Fibroblast of mammary gland (primary cell): ENCODE measurements at places on chromosomes 1 and 21.

DNA sequence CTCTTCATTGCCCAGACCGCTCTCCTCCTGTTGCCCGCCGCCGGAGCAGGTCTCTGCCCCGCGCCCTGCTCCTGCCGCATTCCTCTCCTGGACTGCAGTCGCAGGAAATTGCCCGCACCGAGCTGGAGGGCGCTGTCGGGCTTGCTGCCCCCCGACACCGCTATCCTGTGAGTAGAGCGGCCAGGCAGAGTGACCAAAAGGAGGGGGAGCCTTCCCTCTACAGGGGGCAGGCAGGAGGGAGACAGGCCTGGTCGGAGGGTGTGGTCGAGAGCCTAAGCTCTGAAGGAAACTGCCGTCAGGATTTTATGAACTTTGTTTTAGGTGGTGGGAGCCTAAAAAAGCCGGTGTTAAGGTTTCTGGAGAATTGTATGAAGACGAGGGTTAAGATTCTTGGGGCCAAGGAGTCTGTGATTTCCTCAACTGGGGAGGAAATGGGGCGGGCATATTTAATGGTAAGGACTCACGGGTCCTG is 517 bp downstream of the LRIG2 start:
- DNase-seq = peak; percentile 60

- DNase-seq = no peak
Observed at GRCh38 chr1:60745484-60745883, 336.9 kb upstream of the NFIA start.

GRCh38 chr1:11364170-11364569 is 91.2 kb downstream of the UBIAD1 start:
- DNase-seq = no peak

DNA sequence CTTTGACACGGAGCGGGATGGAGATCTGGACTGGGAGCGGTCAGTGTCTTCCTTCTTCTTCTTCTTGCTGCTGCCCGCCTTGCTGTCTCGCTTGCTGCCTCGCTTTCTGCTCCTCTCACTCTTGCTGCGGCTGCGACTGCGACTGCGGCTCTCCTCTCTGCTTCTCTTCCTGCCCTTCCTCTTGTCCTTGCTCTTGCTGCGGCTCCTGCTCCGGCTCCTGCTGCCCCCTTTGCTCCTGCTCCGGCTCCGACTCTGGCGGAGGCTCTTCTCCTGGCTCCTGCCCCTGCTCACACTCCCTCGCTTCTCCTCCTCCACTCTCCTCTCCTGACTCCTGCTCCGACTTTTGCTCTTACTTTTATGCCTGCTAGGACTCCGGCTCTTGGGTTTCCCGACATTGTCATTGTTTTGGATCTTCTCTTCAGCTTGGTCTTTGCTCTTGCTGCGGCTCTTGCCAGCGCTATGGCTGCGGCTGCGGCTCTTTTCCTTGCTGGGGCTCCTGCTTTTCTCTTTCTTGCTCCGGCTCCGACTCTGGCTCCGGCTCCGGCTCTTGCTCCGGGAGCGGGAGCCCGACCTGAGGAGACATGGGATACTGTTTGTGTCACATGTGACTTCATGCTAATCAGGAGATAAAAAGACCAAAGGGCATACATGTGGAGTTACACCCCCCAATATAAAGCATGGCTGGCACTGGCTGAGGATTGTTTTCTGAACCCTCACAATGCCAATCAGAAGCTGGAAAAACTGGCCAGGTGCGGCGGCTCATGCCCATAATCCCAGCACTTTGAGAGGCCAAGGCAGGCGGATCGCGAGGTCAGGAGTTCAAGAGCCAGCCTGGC is 25.2 kb upstream of the TMEM200B start:
- DNase-seq = peak; percentile 16

- DNase-seq = no peak
Observed at GRCh38 chr1:5311634-5312292, 657.4 kb downstream of the AJAP1 start.

DNA sequence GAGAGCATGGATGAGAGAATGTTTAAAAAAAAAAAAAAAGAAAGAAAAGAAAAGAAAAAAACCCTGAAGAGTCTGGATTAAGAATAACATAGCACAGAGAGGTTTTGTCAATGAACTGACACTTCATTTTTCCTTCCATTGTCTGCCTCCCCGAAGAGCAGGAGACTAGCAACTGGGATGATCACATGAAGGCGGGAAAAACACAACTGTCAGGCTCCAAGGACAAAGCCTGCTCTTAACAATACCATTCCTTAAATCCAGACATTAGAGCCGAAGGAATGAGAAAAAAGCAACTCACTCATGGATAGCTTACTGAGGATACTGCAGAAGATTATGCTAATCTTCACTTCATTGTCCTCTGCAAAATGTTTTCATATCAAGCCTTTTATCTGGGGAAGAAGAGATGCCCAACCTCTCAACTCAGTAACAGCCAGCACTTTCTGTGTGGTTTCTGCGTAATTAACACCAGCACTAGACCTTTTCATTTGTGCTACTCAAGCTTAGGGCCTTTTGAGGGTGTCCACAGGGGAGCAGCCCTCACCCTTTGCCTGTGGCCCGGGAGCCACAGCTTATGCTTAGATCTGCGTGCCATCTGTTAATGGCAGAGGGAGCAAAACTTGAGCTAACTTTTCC is 182.3 kb downstream of the BARHL2 start:
- DNase-seq = no peak

DNA sequence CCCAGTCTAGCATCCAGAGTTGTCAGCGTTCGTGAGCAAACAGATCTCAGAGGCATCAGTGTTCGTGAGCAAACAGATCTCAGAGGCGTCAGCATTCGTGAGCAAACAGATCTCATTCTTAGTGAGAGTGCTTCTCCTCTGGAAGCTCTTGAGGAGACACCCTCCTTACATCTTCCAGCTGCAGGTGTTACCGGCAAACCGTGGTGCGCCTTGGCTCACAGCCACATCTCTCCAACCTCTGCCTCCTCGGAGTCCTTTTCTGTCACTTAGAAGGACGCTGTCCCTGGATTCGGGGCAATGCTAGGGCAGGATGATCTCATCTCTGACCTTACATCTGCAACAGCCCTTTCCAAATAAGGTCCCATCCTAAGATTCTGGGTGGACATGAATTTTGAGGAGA is 14.6 kb upstream of the UMODL1 start:
- no peak for DNase-seq

- DNase-seq = no peak
Observed at GRCh38 chr1:97350241-97350640, 570.6 kb downstream of the DPYD start.
